Stimulated activated CD8-positive, alpha-beta memory T cell treated with anti-CD3 and anti-CD28 coated beads, Interleukin-7, amount 100 ng/mL, for 1 hour (primary cell): ENCODE measurements at places on chromosomes 3 and 15.

DNA sequence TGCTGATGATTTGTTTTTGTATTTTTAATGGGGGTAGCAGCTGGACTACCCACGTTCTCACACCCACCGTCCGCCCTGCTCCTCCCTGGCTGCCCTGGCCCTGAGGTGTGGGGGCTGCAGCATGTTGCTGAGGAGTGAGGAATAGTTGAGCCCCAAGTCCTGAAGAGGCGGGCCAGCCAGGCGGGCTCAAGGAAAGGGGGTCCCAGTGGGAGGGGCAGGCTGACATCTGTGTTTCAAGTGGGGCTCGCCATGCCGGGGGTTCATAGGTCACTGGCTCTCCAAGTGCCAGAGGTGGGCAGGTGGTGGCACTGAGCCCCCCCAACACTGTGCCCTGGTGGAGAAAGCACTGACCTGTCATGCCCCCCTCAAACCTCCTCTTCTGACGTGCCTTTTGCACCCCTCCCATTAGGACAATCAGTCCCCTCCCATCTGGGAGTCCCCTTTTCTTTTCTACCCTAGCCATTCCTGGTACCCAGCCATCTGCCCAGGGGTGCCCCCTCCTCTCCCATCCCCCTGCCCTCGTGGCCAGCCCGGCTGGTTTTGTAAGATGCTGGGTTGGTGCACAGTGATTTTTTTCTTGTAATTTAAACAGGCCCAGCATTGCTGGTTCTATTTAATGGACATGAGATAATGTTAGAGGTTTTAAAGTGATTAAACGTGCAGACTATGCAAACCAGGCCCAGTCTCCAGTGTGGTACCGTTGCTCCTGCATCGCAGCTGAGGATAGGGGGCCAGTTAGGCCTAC, 1.4 kb upstream of the FES start:
- no peak for DNase-seq

DNA sequence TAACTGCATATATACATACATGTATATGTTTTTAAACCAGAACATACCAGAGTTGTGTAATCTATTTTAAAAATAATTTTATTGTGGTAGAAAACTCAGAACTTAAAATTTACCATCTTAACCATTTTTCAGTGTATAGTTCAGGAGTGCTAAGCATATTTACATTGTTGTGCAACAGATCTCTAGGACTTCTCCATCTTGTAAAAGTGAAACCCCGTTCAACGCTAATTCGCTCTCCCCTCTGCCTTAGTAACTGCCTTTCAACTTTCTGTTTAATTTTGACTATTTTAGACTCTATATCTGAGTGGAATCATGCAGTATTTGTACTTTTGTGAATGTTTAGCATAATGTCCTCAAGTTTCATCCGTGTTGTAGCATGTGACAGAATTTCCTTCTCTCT, 51.8 kb upstream of the SSR3 start:
- DNase-seq: no peak

GRCh38 chr15:51226576-51227210, 111.7 kb downstream of the CYP19A1 start:
- no peak for DNase-seq

DNA sequence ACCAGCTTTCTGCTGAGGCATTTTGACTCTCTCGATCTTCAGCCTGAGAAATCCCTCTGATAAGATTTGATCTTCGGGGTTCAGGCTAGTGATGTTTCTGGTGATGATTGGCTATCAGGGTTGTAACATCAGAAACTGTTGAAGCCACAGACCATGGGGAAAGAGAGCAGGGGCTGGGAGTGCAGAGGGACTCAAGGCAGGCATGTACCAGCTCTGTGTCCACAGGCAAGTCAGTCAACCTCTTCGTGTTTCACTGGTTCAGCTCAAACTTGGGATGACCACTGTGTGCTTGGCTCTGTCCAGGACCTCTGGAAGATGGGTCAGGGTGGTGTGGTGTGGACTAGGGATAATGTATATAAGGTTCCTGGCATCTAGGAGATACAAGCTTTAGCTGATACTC, 116.5 kb downstream of the EEFSEC start:
- DNase-seq: no peak

DNA sequence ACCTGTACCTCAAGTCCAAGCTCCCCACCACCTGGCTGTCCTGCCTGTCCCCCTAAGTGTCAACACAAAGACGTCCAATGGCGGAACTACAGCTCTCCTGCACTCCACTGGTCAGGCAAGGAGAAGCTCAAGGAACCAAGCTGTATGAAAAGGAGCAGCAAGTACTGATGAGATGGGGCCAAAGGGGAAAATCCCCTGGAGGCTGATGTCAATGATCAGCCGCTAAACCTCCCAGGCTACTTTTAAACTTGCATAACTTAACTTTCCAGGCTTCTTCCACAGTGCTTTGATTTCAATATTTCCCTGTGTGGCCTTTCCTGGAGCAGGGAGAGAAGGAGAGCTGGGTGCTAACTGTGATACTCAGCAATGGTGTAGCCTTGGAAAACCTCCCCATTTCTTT, 35.0 kb downstream of the TM4SF4 start:
- no peak for DNase-seq

- DNase-seq: no peak
These were observed 8.8 kb downstream of the ADPRH start for GRCh38 chr3:119588112-119588511.
